ENCODE measurements at places on chromosomes 1 and 21.

DNA sequence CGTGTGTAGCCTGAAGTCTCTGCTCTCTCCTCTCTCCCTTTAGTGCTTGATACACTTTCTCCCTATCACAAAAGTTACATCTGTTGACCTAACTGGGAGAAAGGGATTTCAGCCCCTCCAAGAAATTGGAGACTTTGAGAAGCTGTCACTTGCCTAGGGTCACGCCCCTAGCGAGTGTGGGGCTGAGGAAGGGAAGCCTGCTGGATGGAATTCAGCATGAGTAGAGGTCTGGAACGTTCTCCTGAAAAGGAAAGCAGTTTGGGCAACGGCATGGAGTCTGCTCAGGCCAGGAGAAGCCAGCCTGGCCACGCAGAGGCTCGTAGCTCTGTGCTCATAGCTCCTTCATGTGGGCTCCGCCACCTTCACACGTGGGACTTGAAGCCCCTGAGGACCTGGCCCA lies 22.4 kb downstream of the COL16A1 start:
- no peak for DNase-seq

DNA sequence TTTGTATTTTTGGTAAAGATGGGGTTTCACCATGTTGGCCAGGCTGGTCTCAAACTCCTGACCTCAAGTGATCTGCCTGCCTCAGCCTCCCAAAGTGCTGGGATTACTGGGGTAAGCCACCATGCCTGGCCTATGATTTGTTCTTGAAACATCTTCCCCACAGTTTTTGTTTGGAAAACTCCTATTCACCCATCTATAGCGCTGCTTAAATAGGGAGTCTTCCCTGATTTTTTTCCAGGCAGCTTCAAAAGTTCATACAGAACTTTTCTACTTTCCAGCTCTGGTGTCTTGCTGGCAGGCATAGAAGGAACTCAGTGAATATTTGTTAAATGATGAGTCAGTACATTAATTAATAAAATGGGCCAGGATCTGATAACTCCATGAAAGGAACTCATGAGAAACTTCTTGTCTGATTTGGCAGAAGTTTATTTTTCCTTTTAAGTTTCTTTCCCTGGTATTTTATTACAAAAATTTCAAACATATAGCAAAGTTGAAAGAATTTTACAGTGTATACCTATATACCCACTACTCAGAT lies 33.0 kb upstream of the TTC22 start:
- no peak for DNase-seq

- no peak for DNase-seq
These were observed 19.7 kb downstream of the BCAR3 start for GRCh38 chr1:93661829-93662474.

DNA sequence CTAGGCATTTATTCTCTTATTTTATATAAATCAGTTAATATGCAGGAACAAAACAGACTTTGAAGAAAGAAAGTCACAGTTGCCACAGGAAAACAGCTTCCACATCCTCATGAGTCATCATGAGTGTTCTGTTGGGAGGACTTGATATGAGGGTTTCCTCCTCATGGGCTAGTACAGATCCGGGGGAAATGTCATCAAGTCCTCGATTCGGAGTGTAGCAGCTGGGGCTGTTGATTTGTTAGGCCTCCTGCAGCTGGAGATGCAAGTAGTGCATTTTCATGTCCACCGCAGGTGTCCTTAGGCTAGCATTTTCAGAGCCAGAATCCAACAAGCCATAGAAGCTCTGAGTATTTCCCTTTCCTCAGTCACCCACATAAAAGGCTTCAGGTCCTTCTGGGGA lies 36.7 kb downstream of the ADAM30 start:
- peak; percentile 45 for DNase-seq
